ENCODE measurements at places on chromosomes 13 and 19.

DNA sequence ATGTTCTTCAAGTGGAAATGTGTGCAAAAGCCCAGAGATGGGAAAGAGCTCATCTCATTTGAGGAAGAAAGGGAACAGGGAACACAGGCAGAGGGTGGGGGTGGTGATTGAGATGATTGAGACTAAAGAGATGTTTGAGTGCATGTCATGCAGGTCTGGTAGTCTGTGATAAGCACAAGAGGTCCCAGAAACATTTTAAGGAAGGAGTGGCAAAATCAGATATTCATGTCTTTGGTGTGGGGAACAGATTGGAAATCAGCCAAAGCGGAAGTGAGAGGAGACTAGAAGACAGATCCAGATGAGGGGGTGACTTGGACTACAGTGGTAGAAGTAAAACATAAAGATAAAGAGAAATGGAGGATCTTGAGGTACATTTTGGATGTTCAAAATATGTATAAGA, 39.4 kb upstream of the DACH1 start:
- peak; percentile 99 for DNase-seq

DNA sequence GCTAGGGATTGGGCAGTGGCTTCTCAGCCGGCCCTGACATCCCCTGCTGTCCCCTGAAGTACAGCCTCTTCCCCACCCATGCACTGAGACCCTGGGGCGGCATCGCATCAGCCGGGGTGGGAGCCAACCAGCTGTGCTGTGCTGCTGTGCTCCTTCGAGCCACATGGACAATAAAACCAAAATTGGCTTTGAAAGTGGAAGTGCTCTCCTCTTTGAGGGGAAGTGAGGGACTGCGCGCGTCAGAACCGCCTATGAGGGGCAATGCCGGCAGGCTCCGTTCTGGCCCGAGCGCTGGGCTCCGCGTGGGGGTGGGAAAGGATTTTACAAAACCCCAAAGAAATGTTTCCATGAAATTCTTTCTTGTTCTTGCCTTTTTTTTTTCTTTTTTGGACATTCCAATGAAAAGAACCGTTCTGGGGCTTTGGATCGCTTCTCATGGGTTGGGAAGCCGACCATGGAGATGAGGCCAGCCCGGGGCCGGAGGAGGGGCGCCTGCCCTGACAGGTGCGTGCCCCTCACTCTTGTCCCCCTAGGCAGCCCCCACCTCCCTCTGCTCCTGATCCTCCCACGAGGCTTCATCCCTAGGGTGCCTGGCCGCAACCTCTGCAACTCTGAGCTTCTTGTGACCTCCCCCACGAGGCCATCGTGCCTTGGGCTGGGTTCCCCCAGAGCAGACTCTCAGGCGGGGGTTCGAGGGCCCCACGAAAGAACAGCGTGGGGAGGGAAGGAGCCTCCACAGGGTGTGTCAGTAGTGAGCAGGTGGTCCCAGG, 22.6 kb downstream of the KLHL26 start:
- no peak for DNase-seq

DNA sequence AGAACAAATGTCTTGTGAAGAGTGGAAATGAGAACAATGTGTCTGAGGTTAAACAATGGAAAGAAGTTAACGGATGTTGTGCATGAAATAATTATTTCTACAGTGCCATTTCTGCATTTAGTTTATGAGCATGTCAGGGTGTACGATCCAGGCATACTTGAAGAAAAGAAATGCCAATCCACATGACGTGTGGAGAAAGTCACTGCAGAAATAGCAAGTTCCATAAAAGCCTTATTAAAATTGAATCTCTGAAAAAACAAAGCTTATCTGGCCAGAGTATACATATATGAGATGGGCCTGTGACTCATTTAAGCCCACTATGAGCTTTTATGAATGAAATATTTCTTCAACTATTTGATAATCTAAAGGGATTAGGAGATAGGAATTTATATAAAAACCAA, 426.1 kb downstream of the EFNB2 start:
- no peak for DNase-seq

GRCh38 chr13:71378961-71379905, 487.8 kb downstream of the DACH1 start:
- DNase-seq, result no peak

GRCh38 chr13:91722267-91722884, 324.0 kb downstream of the GPC5 start:
- no peak for DNase-seq

DNA sequence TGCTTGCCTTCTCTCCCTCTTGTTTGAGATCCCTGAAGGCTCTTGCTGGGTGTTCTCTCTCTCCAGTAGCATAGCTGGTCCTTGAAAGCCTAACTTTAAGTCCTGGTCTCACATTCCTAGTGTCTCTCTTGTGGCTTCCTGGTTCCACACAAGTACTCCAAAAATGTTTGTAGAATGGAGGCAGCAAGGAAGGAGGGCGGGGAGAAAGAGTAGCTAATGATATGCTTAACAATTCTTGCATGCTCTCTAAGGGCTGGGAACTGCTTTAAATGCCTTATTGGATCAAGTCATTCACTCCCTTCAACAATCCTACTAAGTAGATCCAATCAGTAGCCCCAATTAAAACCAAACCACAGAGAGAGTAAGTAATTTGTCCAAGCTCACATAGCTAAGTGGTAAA, 357.3 kb downstream of the KLF5 start:
- no peak for DNase-seq

GRCh38 chr19:49106648-49107135, 7.5 kb upstream of the LIN7B start:
- no peak for DNase-seq

DNA sequence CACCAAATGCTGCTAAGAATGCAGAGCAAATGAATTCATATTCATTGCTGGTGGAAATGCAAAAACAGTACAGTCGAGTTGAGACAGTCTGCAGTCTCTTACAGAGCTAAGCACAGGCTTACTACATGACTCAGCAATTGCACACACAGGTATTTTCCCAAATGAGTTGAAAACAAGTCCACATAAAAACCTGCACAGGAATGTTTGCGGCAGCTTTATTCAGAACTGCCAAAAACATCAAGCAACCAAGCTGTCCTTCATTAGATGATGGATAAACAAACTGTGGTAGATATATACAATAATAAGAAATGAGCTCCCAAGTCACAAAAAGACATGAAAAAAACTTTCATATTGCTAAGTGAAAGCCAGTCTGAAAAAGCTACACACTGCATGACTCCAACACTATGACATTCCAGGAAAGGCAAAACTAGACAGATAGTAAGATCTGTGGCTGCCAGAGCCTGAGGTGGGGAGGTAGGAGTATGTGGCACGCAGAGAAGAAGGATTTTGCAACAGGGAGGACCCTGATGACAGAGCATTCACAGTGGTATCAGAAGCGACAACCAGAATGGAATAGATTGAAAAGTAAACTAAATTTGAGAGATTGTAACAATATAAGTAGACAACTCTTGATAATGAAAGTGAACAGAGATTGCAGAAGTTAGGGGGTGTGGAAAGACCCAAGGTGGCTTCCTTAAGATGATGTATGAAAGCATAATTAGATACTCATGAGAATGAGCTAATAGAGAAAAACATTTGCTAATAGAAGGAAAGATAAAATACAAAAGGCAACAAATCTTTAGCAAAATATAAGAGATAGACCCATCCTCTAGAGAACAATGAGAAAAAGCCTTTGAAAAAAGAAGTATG, 52.7 kb downstream of the TSC22D1 start:
- no peak for DNase-seq

GRCh38 chr13:99288089-99288488, 19.1 kb downstream of the GPR183 start:
- no peak for DNase-seq

- no peak for DNase-seq
Measured at GRCh38 chr13:97548711-97549110, 114.7 kb downstream of the RAP2A start.

GRCh38 chr13:96036515-96036914, 16.7 kb downstream of the UGGT2 start:
- no peak for DNase-seq

Measured in CMK (cell line).